ENCODE measurements at places on chromosomes 2 and 18. TPM values are rescaled to one million over a fixed set of nuclear protein-coding genes. Genes with fewer than 3 reads are reported as not detected.

Gene GPBAR1
- not detected for total RNA-seq

Gene DOK6
- 43.5 TPM for total RNA-seq

Gene LCT
- not detected for total RNA-seq

Gene CCDC68
- total RNA-seq = 14.3 TPM

Gene TTN
- total RNA-seq = 286 TPM

Gene ZNF514
- total RNA-seq = 38.0 TPM

Gene IL36G
- not detected for total RNA-seq

Gene LOXHD1
- 0.77 TPM for total RNA-seq

Gene TMEFF2
- total RNA-seq = 12.6 TPM

Gene ERCC3
- 78.1 TPM for total RNA-seq

Gene INHA
- 0.82 TPM for total RNA-seq

Gene ING5
- total RNA-seq = 56.8 TPM

Gene RNF152
- total RNA-seq = 49.1 TPM

Gene DLX2
- total RNA-seq = 0.44 TPM

Gene EML6
- total RNA-seq = 11.4 TPM

Gene ZDBF2
- 40.8 TPM for total RNA-seq

Gene RALB
- 52.9 TPM for total RNA-seq

Gene DES
- 249 TPM for total RNA-seq

Gene VWA3B
- not detected for total RNA-seq

Gene ERLEC1
- total RNA-seq = 85.4 TPM

Gene ZNF385B
- 30.8 TPM for total RNA-seq

Gene MYCN
- total RNA-seq = 55.0 TPM

Gene TXNDC2
- not detected for total RNA-seq

Gene LAMA1
- 34.4 TPM for total RNA-seq

Gene NOL4
- 72.9 TPM for total RNA-seq

Gene COL3A1
- 7,166 TPM for total RNA-seq

Gene TTC31
- 26.7 TPM for total RNA-seq

Gene LDLRAD4
- 83.4 TPM for total RNA-seq

Gene GCG
- 0.99 TPM for total RNA-seq

Gene SCYGR4
- total RNA-seq = not detected

Gene APCDD1
- total RNA-seq = 26.8 TPM

Gene THADA
- total RNA-seq = 65.4 TPM

Gene SP5
- 0.77 TPM for total RNA-seq

Gene UPP2
- 0.33 TPM for total RNA-seq

Gene TBC1D8
- total RNA-seq = 20.8 TPM

Gene NR4A2
- 6.5 TPM for total RNA-seq

Gene USP40
- total RNA-seq = 73.1 TPM

Gene HNMT
- 29.9 TPM for total RNA-seq

Gene SIX3
- total RNA-seq = 35.2 TPM

Gene UGT1A9
- not detected for total RNA-seq

Gene CFC1
- 0.55 TPM for total RNA-seq

Gene ABHD1
- total RNA-seq = 0.49 TPM

Gene ARHGEF33
- 3.7 TPM for total RNA-seq

Gene TCF7L1
- 7.4 TPM for total RNA-seq

Gene CSRNP3
- total RNA-seq = 81.7 TPM
